ENCODE measurements at places on chromosomes 1 and 21.

GRCh38 chr1:19737104-19737825 is 62.5 kb downstream of the TMCO4 start:
- no peak for DNase-seq

- no peak for DNase-seq
These were observed 62.8 kb upstream of the PRRC2C start for GRCh38 chr1:171422511-171422910.

- no peak for DNase-seq
These were observed 22.1 kb downstream of the RIPPLY3 start for GRCh38 chr21:37028570-37028969.

DNA sequence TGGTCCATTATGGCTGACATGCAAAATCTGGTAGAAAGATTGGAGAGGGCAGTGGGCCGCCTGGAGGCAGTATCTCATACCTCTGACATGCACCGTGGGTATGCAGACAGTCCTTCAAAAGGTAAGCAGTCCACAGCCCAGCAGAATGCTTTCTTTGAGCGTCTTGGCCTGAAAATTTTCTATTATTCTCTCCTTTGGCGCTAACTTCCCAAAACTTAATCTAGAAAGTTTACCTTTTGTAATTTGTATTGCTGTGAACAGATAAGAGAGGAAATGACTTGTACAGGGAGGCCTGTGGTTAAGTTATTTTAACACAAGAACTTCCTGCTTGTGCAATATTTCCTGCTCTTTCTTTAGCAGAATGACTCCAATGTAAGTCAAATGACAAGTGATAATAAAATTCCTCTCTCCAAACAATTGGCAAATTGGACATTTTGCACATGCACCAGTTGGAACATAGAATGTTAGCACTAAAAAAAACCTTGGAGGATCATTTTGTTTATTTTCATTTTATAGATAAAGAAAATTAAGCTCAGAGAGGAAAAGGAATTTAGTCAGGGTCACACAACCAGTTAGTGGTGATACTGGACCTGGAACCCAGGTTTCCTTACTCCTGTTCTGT is 18.9 kb downstream of the CAP1 start:
- DNase-seq: no peak

DNA sequence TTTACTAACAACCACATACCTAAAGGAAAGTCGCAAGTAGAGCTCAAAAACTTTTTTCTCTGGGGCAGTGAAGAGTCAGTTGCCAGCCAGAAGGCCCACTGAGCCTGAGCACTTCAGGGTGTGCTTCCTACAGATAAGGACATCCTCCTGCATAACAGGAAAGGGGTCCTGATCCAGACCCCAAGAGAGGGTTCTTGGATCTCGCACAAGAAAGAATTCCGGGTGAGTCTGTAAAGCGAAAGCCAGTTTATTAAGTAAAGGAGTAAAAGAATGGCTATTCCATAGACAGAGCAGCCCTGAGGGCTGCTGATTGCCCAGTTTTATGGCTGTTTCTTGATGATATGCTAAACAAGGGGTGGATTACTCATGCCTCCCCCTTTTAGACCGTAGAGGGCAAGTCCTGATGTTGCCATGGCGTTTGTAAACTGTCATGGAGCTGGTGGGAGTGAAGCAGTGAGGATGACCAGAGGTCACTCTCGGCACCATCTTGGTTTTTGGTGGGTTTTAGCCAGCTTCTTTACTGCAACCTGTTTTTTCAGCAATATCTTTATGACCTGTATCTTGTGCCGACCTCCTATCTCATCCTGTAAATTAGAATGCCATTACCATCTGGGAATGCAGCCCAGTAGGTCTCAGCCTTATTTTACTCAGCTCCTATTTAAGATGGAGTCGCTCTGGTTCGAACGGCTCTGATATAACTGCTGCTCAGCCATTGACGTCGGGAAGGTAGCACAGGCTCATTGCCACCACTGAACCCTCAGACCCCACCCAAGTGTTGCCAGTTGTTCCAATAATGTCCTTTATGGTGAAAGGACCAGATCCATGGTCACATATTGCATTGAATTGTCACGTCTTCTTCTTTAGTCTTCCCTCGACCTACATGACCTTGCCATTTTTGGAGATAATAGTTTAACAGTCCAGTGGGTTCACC is 96.6 kb upstream of the ERRFI1 start:
- DNase-seq: no peak

DNA sequence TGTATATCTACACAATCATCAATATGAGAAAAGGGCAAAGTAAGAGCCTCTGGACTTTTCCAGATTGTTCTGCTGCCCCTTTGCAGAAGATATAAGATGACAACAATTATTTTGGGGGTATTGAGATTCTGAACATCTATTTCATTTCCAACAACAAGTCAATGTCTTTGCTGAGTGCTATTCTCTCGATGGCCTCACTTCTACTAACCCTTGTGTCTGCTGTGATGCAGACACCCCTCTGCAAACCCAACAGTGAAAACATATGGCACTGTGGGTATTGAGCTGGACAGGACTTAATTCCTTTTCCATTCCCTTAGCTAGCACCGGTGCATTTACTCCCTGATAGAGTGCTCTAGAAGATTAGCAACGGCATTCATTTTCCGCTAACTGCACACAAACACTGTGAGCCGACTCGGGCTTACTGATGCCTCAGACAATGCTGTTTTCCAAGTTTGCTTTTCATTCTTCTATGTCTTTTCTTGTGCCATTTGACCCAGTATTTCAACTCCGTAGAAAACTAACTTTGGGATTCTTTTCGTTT is 33.4 kb upstream of the SMYD2 start:
- no peak for DNase-seq

GRCh38 chr1:111818081-111818480 is 62.4 kb downstream of the DDX20 start:
- DNase-seq: no peak

DNA sequence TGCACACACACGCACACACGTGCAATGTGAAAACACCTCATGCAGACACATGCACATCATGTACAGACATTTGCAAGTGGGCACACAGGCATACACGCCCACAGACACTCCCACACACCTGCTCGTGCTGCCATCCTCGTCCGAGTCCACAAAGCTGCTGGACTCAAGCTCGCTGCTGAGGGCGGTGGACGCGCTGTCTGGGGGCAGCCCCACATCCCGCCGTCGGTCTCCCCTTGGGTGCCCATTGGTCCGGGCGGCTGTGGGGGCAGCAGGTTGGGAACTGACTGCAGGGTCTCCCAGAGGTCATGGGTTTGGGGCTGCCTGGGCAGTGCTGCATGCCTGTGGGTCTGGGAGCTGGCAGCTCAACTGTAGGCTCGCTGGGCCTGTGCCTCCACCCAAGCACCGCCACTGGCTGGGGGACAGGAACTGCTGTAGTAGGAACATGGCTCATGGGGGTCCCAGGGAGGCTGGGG is 7.6 kb downstream of the DVL1 start:
- DNase-seq: no peak

- DNase-seq: no peak
These were observed 68.5 kb downstream of the FASLG start for GRCh38 chr1:172727275-172727857.

GRCh38 chr1:29706936-29707335 is 470.6 kb downstream of the PTPRU start:
- DNase-seq: peak; percentile 43

DNA sequence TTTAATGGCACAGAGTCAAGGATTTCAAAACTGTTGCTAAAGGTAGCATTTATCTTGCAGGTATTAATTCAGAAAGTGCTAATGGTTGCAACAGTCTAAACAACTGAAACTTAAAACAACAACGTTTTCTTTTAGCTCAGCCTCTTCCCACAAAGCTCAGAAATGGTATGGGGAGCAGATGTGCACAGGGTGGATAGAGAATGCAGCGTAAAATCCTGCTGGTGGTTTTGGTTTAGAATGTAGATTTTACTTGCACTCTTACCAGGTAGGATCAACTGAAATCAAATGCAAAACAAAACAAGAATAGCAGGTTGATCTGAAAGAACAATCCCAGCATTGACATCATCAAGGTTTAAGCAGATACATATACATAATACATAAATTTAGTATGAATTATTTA is 3.8 kb upstream of the LRRC8C start:
- no peak for DNase-seq

- no peak for DNase-seq
These were observed 95.7 kb upstream of the TMEM51 start for GRCh38 chr1:15057834-15058233.

DNA sequence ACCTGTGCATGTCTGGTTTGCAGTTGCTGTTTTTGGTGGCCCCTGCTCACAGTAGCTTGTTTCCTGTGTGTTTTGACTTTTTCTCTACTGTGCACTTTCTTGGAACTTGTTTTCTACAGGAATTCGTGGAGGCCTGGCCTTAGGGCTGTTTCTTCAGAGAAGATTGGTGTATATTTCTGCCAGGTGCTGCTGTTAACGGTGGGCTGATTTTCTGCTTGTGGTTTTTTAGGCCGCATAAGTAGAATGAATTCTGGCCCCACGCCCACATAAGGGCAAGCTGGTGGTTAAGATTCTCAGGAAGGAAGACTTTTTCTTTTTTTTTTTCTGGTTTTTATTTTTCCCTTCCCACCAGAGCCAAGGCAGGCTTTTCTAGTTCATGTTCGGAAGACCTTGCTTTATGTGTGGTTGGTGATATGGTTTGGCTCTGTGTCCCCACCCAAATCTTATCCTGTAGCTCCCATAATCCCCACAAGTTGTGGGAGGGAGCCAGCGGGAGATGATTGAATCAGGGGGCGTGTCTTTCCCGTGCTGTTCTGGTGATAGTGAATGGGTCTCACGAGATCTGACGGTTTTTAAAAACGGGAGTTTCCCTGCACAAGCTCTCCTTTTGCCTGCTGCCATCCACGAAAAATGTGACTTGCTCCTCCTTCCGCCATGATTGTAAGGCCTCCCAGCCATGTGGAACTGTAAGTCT is 71.5 kb upstream of the DISP3 start:
- peak; percentile 68 for DNase-seq

DNA sequence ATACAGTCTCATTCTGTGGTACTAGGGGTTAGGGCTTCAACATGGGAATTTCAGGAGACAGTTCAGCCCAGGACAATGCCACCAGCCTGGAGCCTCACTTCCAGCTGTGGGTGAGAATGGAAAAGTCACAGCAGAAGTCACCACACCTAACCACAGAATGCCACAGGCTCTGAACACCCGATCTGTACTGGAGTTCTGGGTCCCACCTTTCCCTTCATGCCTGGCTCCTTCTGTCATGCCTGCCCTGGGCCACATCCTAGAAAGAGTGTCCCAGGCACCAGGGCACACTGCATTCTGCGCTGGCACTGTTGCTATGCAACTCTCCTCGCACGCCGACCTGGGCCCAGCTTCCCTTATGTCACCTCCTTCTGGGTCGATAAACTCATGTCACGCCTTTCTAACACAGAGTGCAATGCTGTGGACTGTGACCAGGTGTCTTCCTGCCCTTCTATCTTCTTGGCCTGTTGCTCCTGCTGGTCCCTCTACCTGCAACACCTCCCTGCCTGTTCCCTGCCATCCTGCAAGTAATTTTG is 21.2 kb downstream of the RCSD1 start:
- no peak for DNase-seq

DNA sequence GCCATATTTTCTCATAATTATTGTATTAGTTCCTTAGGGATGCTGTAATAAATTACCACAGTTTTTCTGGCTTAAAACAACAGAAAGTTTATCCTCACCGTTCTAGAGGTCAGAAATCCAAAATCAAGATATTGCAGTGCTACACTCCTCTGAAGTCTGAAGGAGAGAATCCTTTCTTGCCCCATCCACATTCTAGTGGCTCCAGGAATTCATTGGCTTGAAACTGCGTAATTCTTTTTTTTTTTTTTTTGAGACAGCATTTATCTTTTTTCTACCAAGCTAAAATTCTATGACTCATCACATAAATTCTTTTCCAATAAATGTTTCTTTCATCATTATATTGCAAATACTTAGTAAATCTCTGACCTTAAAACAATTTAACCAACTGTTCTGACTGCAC is 451.0 kb upstream of the RGS18 start:
- no peak for DNase-seq

GRCh38 chr1:150985179-150985825 is 3.2 kb downstream of the ANXA9 start:
- DNase-seq: no peak

DNA sequence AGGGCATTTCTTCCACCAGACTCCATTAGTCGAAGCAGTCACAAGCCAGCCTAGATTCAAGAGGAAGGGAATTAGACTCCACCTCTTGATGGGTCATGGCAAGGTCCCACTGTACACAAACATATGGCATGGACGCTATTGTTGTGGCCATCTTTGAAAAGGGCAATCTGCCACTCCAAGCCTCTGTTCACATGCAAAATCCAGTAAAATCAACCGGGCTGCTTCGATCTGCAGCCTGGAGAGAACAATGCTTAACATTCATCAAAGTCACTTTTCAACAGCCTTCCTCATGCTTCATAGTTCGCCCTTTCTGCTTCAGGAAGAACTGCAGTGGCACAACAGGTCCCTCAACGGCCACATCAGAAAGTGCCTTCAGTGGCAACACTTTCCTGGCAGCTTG is 28.0 kb upstream of the GJB5 start:
- DNase-seq: no peak

DNA sequence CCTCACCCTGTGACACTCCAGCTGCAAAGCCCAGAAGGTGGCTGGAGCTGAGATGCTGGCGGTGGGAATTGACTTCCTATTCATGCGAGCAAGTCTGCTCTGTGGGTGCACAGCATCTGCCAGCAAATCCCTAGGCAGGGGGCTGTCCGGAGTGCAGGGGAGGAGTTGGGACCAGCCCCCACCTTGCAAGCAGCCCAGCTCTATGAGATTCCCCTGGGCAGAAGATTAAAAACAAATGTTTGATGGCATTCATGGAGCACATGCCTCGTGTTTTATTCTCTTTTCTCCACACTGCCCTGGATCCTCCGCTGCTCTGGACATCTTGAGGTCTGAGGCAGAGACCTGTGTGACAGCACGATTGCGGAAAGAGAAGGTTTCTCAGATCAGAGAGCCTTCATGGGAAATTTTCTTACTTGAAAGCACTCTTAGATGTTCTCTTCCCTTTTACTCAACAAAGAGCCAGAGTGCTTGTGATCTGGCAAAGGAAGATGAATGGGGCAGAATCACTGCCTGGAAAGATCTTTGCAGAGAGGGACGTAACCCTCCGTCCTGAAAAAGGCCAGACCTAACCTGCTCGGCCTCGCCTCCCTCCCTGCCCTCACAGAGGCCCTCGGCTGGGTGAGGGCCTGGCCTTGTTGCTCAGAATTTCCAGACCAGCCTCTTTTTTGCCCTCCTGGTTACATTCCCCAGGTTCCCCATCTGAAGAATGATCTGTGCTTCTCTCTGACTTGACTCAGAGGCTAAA is 597.1 kb downstream of the KIF26B start:
- DNase-seq: no peak

GRCh38 chr1:86699186-86699585 is 5.2 kb upstream of the SH3GLB1 start:
- no peak for DNase-seq

DNA sequence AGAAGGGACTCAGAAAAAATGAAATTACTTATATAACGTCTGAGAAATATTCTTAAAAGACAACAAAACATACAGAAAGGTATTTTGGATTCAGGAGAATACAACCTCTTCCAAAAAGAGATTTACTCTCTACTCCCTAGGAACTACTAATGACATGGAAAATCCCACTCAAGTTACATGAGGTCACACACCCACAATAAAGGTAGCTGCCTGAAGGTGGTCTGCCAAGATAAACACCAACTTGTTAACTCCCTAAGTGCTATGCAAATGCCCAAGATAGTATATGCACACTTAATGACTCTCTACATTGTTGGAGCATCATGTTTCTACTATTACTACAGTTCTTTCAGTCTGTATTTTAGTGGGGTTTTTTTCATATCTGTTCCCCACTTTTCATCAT is 26.5 kb downstream of the RERE start:
- DNase-seq: no peak
